NCI-H226 (cell line): ENCODE measurements at places on chromosomes 3 and 15.

DNA sequence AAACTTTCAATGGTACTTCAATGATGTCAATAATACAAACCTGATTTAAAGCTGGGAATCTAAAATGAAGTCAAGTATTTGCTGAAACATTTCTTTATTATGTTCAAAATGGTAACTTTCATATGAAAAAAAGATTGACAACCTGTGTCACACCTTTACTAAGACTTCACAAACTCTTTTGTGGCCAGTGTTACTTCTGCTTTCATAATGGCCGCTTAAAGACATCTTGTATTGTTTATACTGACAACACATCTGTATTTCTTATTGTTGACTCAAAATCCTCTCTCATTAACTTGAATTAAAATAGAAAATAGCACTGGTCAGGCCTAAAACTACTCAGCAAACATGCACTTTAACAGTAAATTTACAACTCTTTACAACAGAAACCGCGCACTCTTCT lies 312.3 kb upstream of the CNTN6 start:
- no peak for DNase-seq

GRCh38 chr15:39125904-39126303 lies 455.0 kb upstream of the THBS1 start:
- DNase-seq: no peak

- no peak for DNase-seq
Observed at GRCh38 chr3:36764704-36765038, 318 bp upstream of the DCLK3 start.

- no peak for DNase-seq
Observed at GRCh38 chr3:53030619-53031449, 15.0 kb downstream of the SFMBT1 start.

GRCh38 chr15:66622591-66623022 lies 56.8 kb upstream of the LCTL start:
- DNase-seq: no peak

- DNase-seq: no peak
Observed at GRCh38 chr15:45259796-45260195, 7.8 kb downstream of the SLC28A2 start.

DNA sequence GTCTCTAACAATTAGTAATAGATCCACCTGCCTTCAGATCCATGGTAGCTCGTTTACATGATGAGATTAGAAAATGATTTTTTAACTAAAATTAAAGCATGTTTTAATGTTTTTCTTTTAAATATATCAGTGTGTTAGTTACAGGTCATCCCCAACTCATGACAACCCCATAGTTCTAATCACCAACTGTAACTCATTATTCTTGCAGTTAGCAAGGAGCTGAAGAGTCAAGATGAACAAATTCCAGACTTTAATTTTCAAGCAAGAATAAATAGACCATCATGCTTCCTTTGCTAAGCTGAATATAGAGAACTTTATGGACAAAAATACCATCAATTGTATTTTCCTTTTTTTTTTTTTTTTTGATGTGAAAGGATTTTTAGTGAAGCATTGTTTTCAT lies 101.1 kb downstream of the TOP2B start:
- DNase-seq: no peak

- no peak for DNase-seq
Observed at GRCh38 chr15:78244893-78245292, 10.5 kb upstream of the ACSBG1 start.

GRCh38 chr3:194062830-194063229 lies 73.1 kb upstream of the HES1 start:
- DNase-seq: no peak

DNA sequence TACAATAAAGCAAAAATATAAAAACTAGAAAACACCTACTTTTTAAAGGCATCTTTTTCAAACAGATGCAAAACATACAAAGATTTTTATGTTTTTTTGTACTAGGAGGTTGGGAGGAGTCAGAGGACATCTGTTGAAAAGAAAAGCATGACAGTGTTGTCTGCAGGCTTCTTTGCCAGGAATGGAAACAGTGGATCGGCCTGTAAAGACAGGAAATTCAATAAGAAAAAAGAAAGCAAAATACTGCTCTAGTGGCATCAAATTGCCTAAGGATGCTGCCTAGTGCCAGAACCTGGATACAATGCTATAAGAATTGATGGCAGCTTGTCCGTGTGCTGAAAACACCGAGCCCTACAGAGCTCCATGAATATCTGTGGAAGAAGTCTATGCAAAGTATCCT lies 69.9 kb downstream of the TBC1D5 start:
- no peak for DNase-seq

DNA sequence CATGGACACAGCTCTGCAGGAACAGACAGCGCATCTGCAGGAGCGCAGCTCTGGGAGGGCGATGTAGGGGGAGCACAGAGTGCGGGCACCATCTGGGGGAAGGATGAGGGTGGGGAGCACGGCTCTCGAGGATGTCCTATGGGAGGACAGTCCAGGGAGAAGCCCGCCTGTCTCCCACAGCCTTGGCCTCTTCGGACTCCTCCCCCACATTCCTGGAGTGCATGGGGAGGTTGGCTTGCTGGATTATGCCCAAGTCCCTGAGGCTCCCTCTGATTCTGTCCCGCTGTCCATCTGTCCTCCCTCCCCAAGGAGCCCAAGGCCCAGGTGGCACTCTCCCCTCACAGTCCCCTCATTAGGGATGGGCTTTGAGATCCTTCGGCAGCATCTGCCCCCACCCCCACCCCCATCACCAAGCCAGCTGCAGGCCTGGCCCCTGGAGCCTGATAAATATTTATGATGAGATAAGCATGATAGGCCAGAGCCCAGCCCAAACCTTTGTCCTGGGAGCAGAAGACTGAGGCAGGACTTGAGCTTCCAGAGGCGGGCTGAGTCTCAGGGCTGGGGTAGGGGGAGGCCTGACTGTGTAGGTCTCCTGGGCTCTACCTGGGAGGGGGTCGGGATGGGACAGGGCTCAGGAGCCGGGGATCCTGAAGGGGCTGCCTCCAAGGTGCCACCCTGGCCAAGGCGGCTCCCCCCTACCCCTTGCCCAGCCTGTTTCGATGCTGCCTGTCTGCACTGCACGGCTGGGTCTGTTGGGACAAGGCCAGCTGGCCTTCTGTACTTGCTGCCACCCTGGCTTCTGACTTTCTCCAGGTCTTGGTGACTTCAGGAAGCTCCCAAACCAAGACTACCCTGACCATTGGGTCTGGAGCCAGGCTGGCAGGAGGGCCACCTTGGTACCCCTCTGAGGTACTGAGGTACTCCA lies 28.6 kb upstream of the SEMA3F start:
- DNase-seq: peak; percentile 56
